Effector CD4-positive, alpha-beta T cell (primary cell): ENCODE measurements at places on chromosomes 1 and 21.

- DNase-seq, result no peak
These were observed 264.4 kb downstream of the NTNG1 start for GRCh38 chr1:107405236-107405635.

DNA sequence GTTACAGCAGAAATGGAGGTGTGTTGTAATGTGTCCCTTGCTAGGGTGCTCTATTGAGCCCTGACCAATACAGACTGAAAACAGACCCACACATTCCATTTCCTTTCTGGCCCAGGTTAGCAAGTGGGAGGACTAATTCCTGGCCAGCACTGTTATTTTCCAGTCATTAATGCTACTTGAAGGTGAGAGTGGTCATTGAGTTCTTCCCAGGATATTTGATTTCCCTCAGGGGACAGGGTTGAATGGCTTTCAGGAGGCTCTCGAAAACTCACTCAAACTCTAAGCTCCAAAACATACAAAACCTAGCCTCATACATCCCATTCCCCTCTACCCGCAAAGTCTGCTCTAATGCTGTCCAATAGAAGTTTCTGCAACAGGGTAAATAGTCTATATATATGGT lies 6.2 kb downstream of the LRRC52 start:
- DNase-seq, result no peak

DNA sequence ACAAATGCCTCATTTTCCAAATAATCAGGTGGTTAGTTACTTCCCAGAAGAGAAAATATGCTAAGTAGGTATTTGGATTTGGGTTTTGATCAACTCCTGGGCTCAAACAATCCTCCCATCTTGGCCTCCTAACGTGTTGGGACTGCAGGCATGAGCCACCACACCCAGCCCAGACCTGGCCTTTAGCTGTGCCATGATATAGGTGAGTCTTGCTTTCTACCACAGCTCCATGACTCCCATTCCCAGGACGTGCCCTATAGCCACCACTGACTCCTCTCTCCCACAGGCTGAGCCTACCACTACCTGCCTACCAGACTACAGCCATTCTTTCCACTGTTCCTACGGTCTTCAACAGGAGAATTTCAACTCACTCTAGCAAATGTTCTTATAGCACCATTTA lies 1.8 kb upstream of the SLC1A7 start:
- DNase-seq, result no peak

DNA sequence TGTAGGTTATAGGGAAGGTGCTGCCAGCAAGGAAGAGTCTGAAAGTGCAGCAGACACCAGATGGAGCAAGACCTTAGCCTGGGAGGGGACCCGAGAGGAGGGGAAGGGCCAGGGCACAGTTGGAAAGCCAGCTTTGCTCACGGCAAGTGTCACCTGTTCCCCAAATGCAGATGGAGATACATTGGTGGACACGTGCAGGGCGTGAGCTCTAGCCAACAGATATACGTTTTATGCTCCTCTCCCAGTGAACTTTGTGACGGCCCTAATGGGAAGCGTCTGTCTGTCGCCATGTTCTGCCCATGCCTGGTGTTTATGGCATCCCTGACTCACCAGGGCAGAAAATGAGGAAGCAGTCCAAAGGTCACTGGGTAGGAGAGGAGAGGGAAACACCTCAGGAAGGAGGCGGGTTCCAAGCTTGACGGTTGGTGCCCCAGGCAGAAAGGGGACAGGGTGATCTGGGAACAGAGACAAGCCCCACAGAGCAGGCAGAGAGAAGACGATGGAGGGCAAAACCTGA lies 7.6 kb downstream of the GPA33 start:
- no peak for DNase-seq

DNA sequence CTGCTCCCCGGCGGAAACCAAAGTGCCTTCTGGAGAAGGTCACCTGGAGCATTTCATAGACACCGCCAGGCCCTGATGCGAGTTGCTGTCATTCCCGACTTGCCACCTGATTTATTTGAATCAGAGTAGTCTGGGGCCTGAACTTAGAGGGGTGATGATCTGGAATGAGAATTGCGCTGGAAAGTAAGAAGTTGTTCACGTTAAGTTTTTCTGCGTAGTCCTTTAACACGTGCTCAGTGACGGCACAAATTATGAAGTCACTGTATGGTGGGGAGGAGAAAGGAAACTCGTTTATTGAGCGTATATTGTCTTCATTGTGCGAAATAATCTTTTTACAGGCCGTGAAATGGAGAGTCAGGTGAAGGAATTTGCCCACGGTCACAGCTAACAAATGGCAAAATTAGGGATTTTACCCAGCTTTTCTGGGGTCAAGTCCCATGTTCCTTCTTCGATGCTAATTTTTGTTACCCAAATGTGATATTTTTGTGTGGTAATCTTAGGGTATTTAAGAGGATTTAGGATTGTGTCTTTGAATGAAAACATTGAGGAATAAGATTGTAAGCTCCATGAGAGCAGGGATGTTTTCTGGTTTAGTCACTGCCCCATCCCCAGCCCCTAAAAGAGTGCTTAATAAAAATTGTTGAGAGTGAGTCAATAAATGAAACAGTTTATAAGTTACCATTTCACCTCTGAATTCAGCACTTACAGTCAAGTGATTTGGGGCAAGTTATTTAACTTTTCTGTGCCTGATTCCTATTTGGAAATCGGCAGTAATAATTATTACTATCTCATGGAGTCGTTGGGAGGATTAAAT lies 46.4 kb upstream of the NBL1 start:
- DNase-seq, result peak; percentile 62

DNA sequence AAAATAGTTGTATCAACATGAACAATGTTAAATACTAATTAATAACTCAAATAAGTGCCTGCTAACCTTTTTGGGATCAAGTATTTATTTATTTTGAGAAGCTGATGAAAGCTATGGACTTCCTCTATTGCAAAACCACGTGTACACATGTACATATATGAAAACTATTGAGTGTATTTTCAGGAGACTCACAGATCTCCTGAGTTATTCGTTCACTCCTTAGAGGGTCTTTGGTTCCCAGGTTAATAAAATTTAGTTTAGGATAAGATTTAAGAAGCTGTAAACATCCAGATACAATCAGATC lies 130.5 kb downstream of the DISC1 start:
- DNase-seq, result no peak

DNA sequence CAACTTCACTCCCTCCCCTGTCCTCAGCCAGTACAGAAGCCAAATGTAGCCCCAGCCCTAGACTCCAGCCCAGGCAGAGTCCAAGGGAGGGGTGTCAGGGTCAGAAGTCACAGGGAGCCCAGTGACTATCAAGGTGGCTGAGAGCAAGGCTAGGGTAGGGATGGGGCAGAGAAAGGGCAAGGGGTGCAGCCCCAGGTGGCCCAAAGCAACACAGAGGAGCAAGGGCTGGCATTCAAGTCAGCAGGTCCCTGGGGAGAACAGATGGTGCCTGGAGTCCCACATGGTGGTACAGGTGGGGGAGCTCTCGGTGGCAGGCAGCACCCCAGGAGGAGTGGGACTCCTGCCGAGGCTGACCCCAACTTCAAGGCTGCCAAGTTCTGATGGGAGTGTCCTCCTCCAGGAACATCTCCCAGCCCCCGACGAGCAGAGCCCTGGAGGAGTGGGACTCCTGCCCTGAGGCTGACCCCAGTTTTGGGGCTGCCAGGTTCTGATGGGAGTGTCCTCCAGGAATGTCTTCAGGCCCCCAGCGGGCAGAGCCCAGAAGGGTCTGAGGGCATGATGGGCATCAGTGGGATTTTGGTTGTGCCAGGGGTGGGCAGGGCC lies 3.7 kb upstream of the DVL1 start:
- no peak for DNase-seq

- DNase-seq, result no peak
These were observed 23.6 kb upstream of the SLC19A2 start for GRCh38 chr1:169509354-169509753.

DNA sequence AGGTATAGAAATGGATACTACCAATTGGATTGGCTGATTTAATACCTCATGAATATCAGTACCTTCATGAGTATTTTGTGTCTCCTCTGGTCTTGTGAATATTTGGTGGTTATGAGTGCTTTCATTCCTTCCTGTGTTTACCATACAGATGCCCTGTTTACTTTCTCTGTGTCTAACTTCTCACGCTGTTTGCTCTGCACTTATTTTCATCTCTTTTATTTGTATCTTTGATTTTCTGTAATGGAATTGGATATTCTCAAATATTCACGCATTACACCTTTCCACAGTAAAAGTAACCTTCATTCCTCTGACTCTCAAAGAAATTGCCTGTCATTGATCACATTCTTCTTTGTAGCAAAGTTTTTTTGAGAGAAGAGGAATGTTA lies 16.8 kb downstream of the CNST start:
- DNase-seq, result no peak

- no peak for DNase-seq
These were observed 38.3 kb downstream of the WDR3 start for GRCh38 chr1:117967881-117968280.

DNA sequence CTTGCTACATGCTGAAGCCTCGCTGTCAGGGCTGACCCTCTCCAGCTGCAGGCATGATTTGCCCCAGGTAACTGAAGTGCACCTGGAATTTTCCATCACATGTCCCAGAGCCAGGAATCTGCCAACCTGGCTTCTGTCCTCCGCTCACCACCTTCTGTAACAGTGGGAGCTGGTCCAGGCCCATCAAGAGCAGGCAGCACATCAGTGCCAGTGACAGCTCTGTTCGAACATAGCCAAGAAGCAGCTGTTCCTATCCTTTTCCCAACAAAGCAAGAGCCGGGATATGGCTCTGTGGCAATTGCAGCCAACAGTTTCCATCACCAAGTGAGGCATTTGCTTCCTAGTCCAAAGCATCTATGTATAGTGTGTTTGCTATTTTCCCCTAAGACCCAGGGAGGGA lies 42.2 kb upstream of the KANK4 start:
- DNase-seq, result no peak

DNA sequence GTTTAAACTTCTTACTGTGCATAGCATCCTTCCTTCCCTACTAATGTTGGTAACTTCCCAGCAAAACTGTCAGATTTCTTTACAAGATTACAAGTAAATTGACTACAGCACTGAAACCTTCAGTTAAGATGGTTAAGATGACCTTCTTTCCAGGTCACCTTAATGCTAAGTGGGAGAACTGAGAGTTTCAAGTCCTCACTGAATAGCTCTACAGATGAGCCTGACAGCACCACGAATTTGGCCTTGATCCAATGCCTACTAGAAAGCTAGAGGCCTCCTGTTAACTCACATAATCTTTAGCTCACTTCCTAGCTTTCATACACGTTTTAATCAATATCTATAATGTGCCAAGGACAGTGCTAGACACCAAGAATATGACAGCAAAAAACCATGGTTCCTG lies 276.0 kb upstream of the PLD5 start:
- no peak for DNase-seq

DNA sequence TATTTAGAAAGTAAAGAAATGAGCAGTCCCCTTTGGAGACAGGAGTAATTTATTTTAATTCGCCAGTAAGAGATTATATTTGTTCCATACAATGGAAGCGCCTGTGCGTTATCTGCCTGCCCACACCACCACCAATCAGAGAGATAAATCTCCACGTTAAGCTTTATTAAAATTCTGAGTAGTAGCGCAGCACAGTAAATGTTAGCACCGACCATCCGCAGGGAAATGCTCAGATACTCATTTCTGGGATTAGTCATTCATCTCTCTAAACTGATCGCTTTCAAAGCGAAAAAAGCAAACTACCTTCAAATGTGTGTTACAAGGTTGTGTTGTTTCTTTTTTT lies 1.2 kb downstream of the ETS2 start:
- DNase-seq, result no peak

DNA sequence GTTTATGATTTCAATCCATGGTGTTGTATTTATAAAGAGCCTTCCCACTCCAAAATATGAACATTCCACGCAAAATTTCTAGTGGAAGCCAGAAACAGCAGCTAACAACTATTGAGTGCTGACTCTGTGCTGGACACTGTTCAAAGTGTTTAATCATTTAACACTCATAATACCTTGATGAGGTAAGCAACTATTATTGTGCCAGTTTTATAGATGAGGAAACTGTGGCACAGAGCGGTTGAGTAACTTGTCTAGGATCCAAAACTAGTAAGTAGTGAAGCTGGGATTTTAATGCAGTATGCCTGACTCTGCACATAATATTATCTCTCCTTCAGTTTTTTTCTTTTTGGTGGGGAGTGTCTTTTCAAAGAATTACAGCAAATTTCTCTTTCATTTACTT lies 228.3 kb downstream of the SLC35F3 start:
- DNase-seq, result no peak

DNA sequence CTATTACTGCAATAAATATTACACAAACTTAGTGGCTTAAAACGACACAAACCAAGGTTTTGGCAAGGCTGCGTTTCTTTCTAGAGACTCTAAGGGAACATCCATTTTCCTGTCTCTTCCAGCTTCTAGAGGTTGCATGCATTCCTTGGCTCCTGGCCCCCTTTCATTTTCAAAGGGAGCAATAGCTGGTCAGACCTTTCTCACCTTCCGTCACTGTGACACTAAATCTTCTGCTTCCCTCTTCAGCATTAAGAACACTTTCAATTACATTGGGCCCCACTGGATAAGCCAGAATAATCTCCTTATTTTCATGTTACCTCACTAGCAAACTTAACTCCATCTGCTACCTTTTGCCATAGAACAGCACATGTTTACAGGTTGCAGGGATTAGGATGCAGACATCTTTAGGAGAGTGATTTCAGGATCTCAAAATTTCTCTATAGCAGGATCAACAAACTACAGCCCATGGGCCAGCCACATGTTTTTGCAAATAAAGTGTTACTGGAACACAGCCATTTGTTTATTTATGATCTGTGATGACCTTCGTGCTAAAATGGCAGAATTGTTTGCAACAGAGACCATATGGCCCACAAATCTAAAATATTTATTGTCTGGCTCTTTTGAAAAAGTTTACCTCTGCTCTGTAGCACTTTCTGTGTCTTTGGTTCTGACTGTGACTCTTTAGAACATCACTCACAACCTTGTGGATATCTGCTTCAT lies 221.5 kb upstream of the SGIP1 start:
- DNase-seq, result no peak

DNA sequence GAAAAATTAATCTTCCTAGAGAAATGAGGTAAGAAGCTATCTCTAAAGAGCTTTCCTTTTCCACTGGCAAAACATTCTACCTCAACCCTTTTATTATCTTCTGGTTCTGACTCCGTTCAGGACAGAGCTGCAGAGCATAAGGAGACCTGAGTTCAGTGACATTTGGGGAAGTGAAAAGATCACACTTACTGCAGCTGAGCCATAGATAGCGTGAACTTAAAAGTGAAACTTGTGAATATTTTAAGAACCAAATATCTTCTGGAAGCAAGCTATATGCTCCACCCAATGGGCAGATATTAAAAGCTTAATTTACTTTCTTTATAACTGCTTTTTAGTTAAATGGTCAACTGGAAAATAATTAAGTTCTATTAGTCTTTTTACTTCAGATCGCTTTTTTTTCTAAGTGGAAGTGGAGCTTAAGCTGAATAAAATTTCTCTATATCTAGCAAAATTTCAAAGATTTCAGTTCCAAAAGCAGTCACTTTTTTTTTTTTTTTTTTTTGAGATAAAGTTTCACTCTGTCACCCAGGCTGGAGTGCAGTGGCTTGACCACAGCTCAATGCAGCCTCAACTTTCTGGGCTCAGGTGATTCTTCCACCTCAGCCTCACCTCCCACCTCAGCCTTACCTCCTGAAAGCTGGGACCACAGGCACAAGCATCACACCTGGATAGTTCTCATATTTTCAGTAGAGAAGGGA lies 11.9 kb downstream of the PTPN22 start:
- DNase-seq, result no peak

- DNase-seq, result no peak
These were observed 139.7 kb downstream of the TSEN15 start for GRCh38 chr1:184191181-184191621.

GRCh38 chr1:110264430-110264829 lies 54.3 kb downstream of the KCNC4 start:
- DNase-seq, result no peak
